ENCODE measurements at places on chromosomes 2 and 18.

GRCh38 chr2:240565333-240566202, 2.7 kb upstream of the RNPEPL1 start:
- DNase-seq, result no peak

DNA sequence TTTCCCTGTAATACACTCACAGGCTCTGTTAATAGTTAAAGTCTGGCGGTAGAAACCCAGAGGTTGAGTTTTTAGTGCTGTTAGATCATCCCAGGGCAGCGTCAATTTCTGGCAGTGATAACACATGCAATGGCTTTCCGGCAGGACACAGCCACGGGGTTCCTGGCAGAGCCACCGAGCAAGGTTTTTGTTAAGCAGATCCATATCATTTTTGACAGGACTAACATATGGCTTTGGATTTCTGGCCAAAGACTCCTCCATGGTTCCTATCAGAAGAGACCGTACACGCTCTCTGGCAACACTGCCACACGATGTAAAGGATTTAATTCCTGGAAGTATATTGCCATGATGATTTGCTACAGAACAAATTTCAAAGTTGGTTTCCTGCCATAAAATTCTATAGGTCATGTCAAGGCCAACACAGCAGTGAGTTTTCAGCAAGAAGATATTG, 854.3 kb downstream of the LRRTM4 start:
- no peak for DNase-seq

GRCh38 chr2:71130905-71131244, 441 bp downstream of the MPHOSPH10 start:
- no peak for DNase-seq

GRCh38 chr2:20424300-20425290, 22.3 kb upstream of the RHOB start:
- no peak for DNase-seq

- no peak for DNase-seq
Observed at GRCh38 chr2:66748939-66749338, 314.0 kb downstream of the MEIS1 start.

DNA sequence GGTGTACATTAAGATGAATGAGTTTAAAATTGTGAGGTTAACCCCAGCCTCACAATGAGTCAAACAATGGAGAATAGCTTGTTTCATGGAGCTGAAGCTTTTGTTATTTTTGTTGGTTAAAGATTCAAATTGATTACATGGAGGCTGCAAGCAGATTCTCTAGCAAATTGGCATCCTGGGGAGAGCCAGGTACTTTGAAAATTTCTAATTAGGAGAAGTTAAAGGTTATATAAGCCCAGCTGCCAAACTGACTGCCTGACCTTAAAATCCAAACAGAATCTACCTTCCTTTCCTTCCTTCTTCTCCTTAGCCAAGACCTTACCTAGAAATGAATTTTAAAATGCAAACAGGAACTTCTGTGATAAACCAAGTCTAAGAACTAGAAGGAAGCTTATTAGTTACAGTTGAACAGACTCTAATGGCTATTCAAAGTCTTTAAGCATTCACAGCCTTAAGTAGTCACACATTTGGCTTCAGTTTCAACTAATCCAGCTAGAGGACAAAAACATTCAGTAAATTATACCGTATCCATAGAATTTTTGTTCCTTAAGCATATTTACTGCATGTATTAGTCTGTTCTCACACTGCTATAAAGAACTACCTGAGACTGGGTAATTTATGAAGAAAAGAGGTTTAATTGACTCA, 31.5 kb upstream of the PGAP1 start:
- DNase-seq, result no peak
